Activated naive CD8-positive, alpha-beta T cell treated with anti-CD3 and anti-CD28 coated beads for 36 hours (primary cell): ENCODE measurements at places on chromosomes 2 and 18. TPM values are rescaled to one million over a fixed set of nuclear protein-coding genes. Genes with fewer than 3 reads are reported as not detected.
A peak's percentile ranks its signal among the peaks of the same experiment; 100 is the strongest.

The AGXT gene
- not detected for total RNA-seq

DNA sequence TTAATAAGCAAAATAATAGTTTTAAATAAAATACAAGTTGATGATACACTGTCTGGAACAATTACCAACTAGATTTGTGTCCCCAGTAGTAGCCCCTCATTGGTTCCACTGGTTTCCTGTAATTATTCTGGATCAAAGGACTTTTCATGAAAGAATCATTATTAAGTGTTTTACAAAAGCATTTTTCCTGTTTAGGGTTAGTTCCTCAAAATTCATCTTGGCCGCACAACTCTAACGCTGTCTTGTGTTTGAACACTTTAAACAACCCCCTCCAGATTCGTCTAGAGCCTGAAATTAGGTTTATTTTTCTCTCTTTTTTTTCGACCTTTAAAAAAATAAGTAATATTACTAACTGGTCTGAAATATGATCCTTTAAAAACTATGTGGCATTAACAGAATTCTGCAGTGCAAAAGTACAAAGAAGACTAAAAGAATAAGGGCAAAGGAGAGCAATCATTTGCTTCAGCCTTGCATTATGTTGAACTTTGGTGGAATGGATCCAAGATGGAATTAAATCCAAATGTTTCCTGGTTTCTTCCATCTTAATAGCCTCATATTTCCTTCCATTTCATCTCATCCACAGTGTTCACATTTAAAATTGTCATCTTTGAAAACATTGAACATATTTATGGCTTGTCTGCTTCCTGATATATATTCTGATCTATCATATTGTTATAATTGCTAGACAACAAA, 678.4 kb downstream of the IRS1 start:
- H3K4me3 ChIP-seq, result no peak overlapping the region
- H3K27ac ChIP-seq, result no peak overlapping the region
- H3K4me1 ChIP-seq, result peaks cover 2% of the 10 kb centered on the region
- no peak for DNase-seq
- no peaks in the 10 kb centered on the region for H3K36me3 ChIP-seq

The SMC6 gene
- 22.5 TPM for total RNA-seq

- no peaks in the 10 kb centered on the region for H3K27me3 ChIP-seq
- DNase-seq, result peak; percentile 11
- H3K4me1 ChIP-seq, result peaks cover 28% of the 10 kb centered on the region
- H3K27ac ChIP-seq, result peak overlapping the region; percentile 75
These were observed 649 bp downstream of the FECH start for GRCh38 chr18:57585855-57586250.

The EXOC6B gene
- total RNA-seq, result 7.6 TPM

DNA sequence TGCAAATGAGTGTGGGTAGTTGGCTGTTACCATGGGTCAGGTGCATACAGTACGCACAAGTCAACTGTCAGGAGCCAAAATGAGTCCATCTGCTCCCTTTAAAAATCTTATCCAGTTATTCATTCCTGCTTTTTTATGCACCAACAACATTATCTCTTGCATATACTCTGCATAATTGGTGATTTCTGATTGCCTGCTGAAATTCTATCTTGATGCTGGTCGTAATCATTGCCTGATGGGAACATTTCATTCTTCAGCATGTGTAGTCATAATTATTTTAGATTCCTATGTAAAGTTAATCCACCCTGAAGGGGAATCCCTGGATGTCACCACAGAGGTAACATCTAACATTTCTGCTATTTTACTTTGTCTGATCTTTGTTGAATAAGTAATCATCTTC, 102.2 kb upstream of the RND3 start:
- no peak for DNase-seq
- H3K36me3 ChIP-seq, result no peaks in the 10 kb centered on the region
- no peak overlapping the region for H3K27ac ChIP-seq
- no peak overlapping the region for H3K4me3 ChIP-seq
- no peaks in the 10 kb centered on the region for H3K27me3 ChIP-seq

The ASB18 gene
- not detected for total RNA-seq

DNA sequence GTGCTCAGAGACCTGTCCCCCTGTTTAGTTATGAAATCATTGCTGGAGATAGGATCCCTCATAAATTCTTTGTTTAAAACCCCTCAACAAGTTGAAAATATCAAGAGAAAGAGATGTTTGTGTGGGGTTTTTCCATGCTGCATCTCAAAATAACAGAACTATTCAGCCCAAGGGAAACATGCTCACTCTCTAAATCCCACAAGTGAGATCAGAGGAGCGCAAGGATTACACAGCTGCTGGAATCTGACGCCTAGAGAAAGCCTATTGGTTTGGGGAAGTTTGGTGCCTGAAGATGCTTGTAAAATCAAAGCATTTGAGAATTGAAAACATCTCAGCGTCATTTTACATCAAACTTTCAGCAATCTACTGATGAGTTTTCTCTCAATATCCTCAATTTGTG, 7.9 kb downstream of the FSHR start:
- H3K36me3 ChIP-seq, result no peaks in the 10 kb centered on the region
- DNase-seq, result no peak
- H3K27me3 ChIP-seq, result no peaks in the 10 kb centered on the region
- H3K4me1 ChIP-seq, result no peaks in the 10 kb centered on the region

DNA sequence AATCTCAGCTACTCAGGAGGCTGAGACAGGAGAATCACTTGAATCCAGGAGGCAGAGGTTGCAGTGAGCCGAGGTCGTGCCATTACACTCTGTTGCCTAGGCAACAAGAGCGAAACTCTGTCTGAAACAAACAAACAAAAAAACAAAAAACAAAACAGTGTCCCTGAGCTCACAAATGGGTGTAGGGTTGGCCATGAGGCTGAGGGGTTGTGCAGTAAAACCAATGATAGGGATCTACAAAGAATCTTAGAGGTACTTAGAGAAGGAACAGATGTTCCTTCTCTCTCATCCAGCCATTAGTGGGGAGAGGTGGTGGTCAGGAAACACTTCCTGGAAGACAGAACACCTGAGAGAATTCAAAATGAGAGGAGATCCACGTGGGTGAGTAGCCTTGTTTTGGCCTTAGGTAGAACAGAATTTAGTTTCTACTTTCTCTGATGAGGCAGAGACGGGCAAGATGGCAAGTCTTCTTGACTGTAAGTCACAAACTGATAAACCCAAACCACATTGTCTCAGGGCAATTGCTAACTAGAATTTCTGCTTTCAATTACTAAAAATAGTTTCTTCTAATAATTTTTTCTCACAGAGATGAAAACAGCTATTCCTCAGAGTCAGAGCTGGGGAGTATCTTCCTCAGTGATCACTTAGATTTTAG, 61.5 kb upstream of the PPM1B start:
- no peaks in the 10 kb centered on the region for H3K36me3 ChIP-seq
- peaks cover 12% of the 10 kb centered on the region for H3K4me1 ChIP-seq
- H3K4me3 ChIP-seq, result no peak overlapping the region
- DNase-seq, result no peak
- H3K27me3 ChIP-seq, result no peaks in the 10 kb centered on the region

DNA sequence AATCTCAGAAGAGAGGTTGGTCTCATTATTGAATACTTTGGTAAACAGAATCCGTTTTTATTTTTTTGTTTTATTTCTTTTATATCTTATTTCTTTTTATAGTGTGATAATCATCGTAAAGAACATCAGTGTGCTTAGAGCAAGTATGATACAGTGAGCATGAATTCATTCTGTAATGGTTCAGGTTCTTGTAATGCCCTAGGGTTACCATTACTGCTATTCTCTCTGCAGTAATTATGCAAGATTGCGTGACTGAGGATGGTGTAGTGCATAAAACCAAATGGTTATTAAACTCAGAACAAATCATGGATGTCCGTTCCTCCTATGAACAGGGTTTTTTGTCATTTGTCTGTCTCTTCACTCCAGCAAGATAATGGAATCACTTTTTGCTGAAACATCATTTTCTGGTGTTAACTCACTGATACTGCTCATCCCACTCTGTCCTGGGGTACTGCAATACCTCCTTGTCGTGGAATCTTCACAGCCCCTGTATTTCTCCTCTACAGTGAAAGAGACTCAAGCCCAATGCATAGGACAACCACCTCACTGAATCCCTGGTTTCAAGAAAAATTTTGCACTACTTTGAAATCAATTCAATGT, 274.8 kb upstream of the ST6GAL2 start:
- no peak overlapping the region for H3K4me3 ChIP-seq
- no peaks in the 10 kb centered on the region for H3K27me3 ChIP-seq
- H3K4me1 ChIP-seq, result no peaks in the 10 kb centered on the region
- no peak for DNase-seq

The LRP1B gene
- not detected for total RNA-seq

The UGT1A8 gene
- total RNA-seq, result not detected

- H3K4me1 ChIP-seq, result peaks cover 16% of the 10 kb centered on the region
- no peaks in the 10 kb centered on the region for H3K36me3 ChIP-seq
- no peak overlapping the region for H3K27ac ChIP-seq
- peak overlapping the region; percentile 14 for H3K4me3 ChIP-seq
- peaks cover 94% of the 10 kb centered on the region for H3K27me3 ChIP-seq
These were observed 1.9 kb downstream of the ADCYAP1 start for GRCh38 chr18:906416-907114.

- H3K27me3 ChIP-seq, result no peaks in the 10 kb centered on the region
- no peaks in the 10 kb centered on the region for H3K4me1 ChIP-seq
These were observed 143.0 kb upstream of the SOX11 start for GRCh38 chr2:5548991-5549715.

The IL18R1 gene
- total RNA-seq, result 21.8 TPM

DNA sequence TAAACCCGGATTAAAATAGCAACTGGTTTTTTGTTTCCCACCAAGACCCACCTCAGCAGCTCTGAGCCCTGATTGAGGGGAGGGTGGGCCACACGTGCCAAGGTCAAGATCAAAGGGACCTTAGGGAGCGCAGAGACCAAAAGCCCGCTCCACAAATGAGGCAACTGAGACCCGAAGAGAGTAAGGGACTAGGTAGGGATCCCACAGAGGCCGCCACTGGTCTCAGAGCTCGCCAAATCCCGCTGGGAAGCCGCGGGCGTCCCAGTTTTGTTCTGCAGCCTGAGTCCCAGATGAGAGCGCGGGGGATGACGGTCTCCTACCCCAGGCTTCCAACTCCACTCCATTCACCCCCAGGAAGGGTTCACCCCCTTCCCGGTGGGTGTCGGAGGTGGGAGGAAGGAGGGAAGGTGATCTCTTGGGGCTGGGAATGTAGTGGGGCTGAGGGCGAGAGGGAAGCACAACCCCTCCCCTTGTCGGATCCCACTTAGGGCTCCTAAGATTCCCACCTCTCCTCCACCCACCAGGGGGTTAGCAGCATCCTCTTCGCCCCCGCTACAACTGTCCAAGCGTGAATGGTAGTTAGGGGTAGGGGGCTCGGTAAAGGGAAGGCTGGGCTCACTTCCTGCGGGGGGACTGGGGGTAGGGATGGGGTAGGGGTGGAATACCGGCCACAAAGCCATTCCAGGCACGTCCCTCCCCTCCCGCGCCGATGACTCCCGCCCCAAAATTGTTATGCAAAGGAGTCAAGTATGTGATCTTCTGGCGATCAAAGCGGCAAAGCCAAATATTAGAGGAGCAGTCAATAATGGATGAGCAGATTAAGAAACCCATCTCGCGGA, 7.3 kb upstream of the EN1 start:
- peaks cover 18% of the 10 kb centered on the region for H3K4me1 ChIP-seq
- peaks cover 99% of the 10 kb centered on the region for H3K27me3 ChIP-seq
- no peak for DNase-seq
- H3K27ac ChIP-seq, result no peak overlapping the region
- no peak overlapping the region for H3K4me3 ChIP-seq
- no peaks in the 10 kb centered on the region for H3K36me3 ChIP-seq

DNA sequence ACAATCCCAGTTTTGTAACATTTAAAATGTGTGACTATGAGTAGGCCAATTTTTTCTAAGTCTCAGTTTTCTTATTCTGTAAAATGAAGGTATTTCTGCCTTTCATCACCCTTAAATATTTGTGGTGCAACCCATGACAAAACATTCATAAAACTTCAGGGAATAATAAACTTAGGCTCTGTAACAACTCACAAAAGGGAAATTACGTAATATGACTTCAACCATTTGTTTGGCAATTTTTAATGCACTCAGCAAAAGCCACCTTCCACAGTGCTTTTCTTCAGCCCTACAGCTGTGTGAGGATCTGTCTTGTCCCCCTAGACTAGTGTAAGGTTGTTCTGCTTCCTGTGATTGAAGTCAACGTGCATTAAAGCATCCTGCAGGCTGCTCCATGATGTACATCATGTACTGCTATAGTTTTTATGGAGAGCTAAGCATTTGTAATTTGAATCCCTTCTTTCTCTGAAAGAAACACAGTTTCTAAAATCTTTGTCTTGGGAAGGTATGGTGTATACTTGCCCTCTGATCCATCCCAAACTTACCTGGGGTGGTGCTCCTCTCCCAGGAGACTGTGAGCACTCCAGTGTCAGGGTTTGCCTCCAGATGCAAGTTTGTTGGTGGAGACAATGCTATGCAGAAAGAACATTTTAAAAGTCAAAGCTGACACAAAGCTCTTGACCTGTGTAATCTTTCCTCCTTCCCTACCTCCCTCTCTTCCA, 39.1 kb downstream of the FN1 start:
- no peaks in the 10 kb centered on the region for H3K36me3 ChIP-seq
- DNase-seq, result no peak
- H3K27me3 ChIP-seq, result peaks cover 22% of the 10 kb centered on the region
- H3K4me1 ChIP-seq, result no peaks in the 10 kb centered on the region
- no peak overlapping the region for H3K4me3 ChIP-seq

DNA sequence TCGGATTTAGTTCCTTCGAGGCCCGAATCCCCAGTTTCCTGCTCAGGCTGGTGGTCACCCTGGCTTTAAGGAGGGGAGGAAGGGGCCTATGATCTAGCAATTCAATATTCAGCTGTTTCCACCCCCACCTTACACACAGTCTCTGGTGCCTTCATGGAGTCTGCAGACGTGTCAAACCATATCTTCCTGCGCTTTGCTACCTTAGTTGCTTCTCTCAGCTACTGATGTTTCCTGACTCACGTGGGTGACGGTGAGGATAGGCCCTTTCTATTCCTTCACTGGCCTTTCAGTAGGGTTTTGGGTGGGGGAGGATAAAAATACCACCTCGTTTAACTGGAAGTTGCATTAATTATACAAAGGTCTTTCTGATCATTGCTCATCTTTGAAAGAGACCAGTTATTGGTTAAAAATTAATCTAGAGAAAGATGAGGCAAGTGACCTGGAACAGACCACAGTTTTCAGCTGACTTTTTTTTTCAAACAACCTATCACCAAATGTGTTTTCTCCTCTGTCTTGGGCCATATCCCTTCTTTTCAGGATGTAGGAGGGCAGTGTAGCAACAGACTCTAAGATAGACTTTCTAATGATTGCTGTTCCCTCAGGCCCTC, 49.7 kb downstream of the SH2D6 start:
- DNase-seq, result no peak
- H3K4me1 ChIP-seq, result peaks cover 4% of the 10 kb centered on the region
- no peak overlapping the region for H3K4me3 ChIP-seq

- no peak overlapping the region for H3K27ac ChIP-seq
- H3K4me3 ChIP-seq, result peak overlapping the region; percentile 81
- peaks cover 12% of the 10 kb centered on the region for H3K27me3 ChIP-seq
- peaks cover 10% of the 10 kb centered on the region for H3K4me1 ChIP-seq
These were observed 39.5 kb downstream of the ADNP2 start for GRCh38 chr18:80148326-80149199.

DNA sequence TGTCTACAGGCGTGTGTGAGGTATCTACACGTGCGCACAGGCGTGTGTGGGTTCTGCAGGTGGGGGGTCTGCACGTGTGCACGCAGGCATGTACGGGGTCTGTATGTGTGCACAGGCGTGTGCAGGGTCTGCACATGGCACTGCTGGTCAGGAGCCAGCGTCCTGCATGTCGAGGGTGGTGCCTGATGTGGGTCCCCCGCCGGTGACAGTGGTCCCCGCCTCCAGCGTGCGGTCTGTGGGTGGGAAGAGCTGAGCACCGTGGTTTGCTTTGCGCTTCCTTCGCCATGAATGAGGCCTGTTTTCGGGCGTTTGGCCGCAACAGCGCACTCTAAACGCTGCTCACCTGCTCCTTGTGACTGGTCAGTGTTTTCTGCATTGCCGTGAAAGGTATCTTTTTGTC, 57.2 kb downstream of the CTDP1 start:
- no peak for DNase-seq

The CDH7 gene
- total RNA-seq, result not detected
